ENCODE measurements at places on chromosomes 7 and 10.

GRCh38 chr7:46123-46829 is 146.1 kb upstream of the FAM20C start:
- DNase-seq = no peak

GRCh38 chr10:114764656-114765055 is 56.9 kb upstream of the FHIP2A start:
- DNase-seq = no peak

GRCh38 chr10:49516216-49516970 is 22.5 kb downstream of the ERCC6 start:
- DNase-seq = no peak

- no peak for DNase-seq
These were observed 6.6 kb downstream of the TFPI2 start for GRCh38 chr7:93883917-93884345.

DNA sequence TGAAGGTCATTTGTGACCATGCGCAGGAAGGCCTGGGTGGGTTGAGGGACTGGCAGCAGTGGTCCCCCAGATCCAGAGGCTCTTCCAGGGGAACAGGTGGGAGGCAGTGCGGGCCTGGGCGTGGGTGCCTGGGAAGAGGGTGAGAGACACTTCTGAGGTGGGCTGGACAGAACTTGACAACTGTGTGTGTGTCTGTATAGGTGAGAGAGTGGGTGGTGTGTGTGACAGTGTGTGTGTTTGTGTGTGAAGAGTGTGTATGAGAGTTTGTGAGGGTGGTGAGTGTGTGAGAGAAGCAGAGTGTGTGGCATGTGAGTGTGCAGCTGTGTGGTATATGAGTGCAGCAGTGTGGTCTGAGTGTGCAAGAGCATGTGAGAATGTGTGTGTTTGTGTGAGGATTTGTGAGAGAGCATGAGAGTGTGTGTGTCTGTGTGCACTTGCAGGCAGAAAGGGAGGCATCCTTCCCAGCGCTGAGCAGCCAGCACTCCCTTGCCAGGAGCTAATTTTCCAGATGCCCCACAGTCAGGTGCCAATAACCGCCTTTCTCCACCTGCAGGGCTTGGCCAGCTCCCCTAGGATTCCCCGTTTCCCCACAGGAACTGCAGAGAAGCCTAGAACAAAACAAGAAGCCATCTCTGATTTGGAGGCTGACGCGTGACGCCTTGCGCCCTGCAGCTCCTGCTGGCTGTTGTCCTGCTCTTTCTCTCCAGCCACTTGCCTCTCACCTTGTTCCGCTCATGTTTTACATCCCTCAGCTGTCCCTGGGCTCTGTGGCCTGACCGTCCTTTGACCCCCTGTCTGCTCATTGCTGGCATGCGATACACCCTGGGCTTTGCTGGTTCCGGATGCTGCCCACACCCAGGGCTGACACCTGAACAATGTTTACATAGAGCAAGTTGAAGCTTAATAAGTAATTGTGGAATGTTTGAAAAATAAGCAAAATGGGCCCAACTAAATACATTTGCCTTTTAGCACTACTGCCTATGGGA is 88.0 kb downstream of the TMEM178B start:
- no peak for DNase-seq

- DNase-seq = no peak
These were observed 283.8 kb upstream of the C7orf33 start for GRCh38 chr7:148306759-148307158.

- DNase-seq = no peak
These were observed 54.0 kb downstream of the OAT start for GRCh38 chr10:124364674-124365073.

- DNase-seq = no peak
These were observed 67.0 kb upstream of the ZMIZ2 start for GRCh38 chr7:44681645-44682044.

DNA sequence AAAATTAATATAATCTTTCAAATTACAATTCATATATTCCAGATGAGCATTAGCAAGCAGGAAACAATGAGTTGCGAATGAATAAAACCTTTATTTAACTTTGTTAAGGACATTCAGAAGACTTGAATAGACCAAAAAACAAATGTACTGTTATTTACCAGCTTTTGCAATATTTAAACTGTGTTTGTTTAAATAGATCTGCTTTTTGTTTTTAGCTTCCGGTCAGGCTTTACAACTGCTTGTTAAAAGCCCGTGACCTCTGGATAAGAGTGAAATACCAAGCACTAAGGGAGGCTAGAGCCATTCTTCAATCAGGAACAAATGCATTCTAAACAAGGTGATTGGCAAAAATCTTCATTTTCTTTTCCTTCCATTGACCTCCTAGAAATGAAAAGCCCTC is 184.9 kb upstream of the GNAI1 start:
- no peak for DNase-seq

DNA sequence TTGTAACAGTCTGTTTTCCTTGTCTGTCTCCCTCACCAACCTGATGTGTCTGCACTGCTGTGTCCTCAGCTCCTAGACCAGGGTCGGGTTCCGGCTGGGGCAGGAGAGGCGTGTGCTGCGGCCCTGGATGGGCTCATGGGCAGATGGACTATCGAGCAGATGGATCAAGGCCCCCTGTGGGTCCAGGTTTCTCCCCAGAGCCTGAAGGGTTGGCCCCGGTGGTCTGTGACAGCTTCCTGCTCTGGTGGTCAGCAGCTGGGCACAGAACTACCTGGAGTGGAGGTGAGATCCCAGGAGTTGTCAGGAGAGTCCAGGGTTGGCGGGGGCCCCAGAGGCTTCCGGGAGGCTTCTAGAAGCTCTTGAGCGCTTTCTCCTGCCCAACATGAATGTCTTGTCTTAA is 75.1 kb downstream of the GRK5 start:
- DNase-seq = no peak

- no peak for DNase-seq
These were observed 14.2 kb downstream of the CLRN3 start for GRCh38 chr10:127878475-127879055.

DNA sequence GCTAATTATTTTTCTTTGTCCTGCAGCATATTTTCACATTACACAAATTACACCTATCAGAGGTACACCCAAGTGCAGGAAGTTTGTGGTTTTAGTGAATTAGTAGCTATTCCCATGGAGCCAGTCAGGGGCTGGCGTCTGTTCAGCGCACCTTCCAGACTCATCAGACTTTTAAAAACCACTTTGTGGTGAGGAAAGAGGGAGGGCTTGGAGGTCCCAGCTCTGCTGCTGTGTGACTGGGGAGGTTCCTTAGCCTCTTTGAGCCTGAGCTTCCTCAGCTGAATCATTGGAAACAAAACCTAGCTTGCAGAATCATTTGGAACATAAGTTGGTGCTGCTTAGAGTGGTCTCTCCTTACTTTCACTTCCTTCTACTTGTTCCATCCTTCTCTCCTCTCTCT is 175.4 kb downstream of the SORCS3 start:
- no peak for DNase-seq

- no peak for DNase-seq
These were observed 59.4 kb downstream of the MDFIC start for GRCh38 chr7:114981323-114981722.

DNA sequence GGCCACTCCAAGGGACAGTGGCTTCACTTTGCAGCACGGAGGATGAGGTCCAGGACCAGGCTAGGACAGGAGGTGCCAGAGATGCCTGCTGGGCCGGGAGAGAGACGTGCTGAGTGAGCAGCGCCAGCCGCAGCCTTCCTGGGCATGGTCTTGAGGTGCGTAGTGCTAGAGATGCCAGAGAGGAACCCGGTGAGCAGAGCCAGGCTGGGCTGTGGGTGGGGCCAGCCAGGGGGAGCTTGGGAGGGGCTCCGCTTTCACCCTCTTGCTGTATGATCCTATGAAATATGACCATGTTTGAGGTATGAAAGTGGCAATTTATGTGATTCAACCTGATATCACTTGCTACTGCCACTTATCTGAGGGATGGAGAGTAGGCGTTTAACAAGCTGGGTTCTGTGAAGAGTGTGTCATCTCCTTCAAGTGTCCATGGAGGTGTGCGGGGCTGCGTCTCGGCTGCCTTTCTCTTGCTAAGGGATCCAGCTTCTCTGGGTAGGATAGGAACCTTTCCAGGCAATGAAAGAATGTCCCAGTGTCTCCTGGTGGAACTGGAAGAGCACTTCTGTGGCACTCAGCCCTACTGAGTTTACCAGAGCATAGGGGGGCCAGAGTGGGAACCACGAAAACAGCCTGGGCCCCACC is 518.4 kb upstream of the FOXK1 start:
- no peak for DNase-seq

- DNase-seq = no peak
These were observed 44.1 kb upstream of the PARD3 start for GRCh38 chr10:34859170-34859569.

- DNase-seq = no peak
These were observed 107.9 kb downstream of the CYTH3 start for GRCh38 chr7:6164491-6164890.

GRCh38 chr10:29620112-29620690 is 14.6 kb downstream of the SVIL start:
- no peak for DNase-seq

GRCh38 chr7:69042138-69042537 is 556.1 kb upstream of the AUTS2 start:
- DNase-seq = no peak

DNA sequence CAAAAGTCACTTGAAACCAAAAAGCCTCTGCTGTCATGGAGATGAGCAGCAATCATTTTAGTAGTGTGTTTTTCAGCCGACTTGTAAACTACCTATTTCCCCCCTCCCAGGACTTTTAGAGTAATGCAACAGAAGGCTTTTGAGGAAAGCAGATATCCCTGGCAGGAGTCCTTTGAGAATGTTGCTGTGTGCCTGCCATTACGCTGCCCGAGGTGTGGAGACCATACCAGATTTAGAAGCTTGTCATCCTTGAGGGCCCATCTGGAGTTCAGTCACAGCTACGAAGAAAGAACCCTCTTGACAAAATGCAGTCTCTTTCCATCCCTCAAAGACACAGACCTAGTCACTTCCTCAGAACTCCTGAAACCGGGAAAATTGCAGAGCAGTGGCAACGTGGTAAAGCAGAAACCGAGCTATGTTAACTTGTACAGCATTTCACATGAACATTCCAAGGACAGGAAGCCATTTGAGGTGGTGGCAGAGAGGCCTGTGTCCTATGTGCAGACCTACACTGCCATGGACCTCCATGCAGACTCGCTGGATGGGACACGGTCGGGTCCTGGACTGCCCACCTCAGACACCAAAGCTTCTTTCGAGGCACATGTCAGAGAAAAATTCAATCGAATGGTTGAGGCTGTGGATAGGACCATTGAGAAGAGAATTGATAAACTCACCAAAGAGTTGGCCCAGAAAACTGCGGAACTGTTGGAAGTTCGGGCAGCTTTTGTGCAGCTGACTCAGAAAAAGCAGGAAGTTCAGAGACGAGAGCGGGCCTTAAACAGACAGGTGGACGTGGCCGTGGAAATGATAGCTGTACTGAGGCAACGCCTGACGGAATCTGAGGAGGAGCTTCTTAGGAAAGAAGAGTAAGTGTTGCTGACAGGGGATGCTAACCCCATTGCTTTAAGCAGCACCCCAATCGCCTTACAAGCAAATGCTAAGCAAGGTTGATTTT is 2.2 kb downstream of the ZNF365 start:
- no peak for DNase-seq

- DNase-seq = no peak
These were observed 322.1 kb downstream of the DNAJB6 start for GRCh38 chr7:157658851-157659412.

DNA sequence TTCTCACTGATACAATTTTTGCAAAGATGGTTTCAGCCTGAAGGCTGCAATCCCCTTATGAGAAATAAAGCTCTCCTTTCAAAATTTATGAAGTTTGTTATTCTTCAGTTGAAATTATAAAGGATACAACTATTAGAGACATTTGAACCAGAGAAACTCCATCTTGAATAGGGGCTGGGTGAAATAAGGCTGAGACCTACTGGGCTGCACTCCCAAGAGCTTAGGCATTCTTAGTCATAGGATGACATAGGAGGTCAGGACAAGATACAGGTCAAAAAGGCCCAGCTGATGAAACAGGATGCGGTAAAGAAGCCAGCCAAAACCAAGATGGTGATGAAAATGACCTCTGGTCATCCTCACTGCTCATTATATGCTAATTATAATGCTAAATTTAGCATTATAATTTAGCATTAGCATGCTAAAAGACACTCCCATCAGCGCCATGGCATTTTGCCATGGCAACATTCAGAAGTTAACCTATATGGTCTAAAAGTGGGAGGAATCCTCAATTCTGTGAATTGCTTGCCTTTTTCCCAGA is 22.4 kb upstream of the IFIT1B start:
- no peak for DNase-seq

- DNase-seq = no peak
These were observed 66.4 kb upstream of the JAZF1 start for GRCh38 chr7:28246921-28247461.

- peak; percentile 58 for DNase-seq
These were observed 54.6 kb downstream of the BPGM start for GRCh38 chr7:134701272-134701671.

- DNase-seq = no peak
These were observed 225.2 kb upstream of the SH2B2 start for GRCh38 chr7:102061354-102061945.

DNA sequence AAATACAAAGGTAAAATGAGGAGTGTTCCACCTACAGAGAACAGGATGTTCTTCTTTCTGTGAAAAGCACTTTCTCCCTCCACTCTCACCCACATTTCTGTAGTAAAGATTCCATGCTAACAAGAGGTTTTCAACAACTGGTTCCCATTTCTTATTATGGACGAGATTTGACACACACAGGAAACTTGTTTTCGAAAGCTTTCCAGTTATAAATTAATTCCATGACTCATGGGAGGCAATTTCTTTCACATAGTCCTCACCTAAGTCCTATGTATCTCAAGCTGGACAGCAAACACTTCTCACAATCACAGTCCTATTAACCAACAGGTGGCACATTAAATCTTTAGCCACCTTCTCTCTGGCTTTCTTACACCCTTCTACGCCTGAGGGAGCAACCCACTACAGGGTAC is 24.5 kb downstream of the RAPGEF5 start:
- no peak for DNase-seq

DNA sequence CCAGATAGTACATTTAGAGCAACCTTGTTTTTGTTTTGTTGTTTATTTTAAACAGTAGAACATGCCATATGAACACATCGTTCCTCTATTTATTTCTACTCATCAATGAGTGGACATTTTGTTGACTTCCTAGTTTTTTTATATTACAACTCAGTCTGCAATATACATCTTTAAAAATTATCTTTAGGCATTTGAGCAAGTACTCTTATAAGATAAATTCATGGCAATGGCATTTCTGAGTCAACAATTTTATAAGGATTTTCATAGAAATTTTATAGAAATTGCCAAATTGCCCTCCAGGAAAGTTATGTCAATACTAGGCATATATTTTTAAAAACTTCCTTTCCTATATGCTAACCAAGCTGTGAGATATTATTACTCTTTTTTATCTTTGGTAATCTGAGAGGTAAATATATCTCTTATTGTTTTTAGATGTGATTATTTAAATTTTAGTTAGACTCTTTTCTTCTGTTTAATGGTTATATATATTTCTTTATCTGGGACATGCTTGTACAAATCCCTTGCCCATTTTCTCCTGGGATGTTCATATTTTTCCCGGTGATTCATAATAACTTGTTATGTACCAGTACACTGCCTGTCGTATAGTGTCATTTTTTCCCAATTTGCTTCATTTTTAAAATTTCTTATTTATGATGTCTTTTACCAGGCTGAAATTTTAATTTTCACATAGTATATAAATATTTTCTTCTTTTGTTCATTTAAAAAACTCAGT is 50.5 kb downstream of the FZD1 start:
- DNase-seq = no peak

GRCh38 chr10:62053860-62054259 is 152.4 kb downstream of the ARID5B start:
- no peak for DNase-seq
